ENCODE measurements at places on chromosomes 6 and 20. TPM values are rescaled to one million over a fixed set of nuclear protein-coding genes. Genes with fewer than 3 reads are reported as not detected.

Gene TREM1
- not detected for total RNA-seq

Gene GJA10
- total RNA-seq: not detected

Gene ASIP
- not detected for total RNA-seq

Gene BLTP3A
- 20.1 TPM for total RNA-seq

Gene NRN1
- total RNA-seq: not detected

Gene CLPSL2
- not detected for total RNA-seq

Gene PPP1R10
- total RNA-seq: 57.1 TPM

Gene MYL9
- 237 TPM for total RNA-seq

Gene TRIM38
- total RNA-seq: 7.4 TPM

Gene TGM3
- not detected for total RNA-seq

Gene TCF15
- 0.28 TPM for total RNA-seq

Gene DDR1
- 112 TPM for total RNA-seq

Gene ARFRP1
- total RNA-seq: 37.8 TPM

Gene PPP1R3G
- total RNA-seq: 2.6 TPM

Gene BEND3
- 3.9 TPM for total RNA-seq

Gene MEI4
- not detected for total RNA-seq

Gene ADGB
- not detected for total RNA-seq

Gene GPR6
- not detected for total RNA-seq

Gene SCRT2
- not detected for total RNA-seq

Gene TMEM200A
- total RNA-seq: 12.4 TPM

Gene GSTA1
- total RNA-seq: not detected

Gene CRYBG1
- 16.2 TPM for total RNA-seq

Gene C4A
- total RNA-seq: 13.3 TPM

Gene TNNC2
- 0.52 TPM for total RNA-seq

Gene LHFPL5
- total RNA-seq: not detected

Data from chondrocyte (in vitro differentiated cells).